ENCODE measurements at places on chromosomes 7 and 10.

DNA sequence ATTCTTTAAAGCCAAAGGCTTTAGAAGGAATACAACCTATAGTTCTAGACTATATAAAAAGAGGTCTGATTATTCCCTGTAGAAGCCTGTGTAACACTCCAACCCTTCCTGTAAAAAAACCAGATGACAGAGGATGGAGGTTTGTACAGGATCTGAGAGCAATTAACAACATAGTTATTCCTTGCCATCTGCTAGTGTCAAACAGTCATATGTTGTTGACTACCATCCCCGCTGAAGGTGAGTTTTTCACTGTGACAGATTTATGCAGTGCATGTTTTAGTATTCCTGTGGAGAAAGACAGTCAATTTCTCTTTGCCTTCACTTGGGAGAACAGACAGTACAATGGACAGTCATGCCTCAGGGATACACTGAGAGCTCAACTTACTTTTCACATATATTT is 19.0 kb upstream of the SLC26A4 start:
- DNase-seq: no peak

DNA sequence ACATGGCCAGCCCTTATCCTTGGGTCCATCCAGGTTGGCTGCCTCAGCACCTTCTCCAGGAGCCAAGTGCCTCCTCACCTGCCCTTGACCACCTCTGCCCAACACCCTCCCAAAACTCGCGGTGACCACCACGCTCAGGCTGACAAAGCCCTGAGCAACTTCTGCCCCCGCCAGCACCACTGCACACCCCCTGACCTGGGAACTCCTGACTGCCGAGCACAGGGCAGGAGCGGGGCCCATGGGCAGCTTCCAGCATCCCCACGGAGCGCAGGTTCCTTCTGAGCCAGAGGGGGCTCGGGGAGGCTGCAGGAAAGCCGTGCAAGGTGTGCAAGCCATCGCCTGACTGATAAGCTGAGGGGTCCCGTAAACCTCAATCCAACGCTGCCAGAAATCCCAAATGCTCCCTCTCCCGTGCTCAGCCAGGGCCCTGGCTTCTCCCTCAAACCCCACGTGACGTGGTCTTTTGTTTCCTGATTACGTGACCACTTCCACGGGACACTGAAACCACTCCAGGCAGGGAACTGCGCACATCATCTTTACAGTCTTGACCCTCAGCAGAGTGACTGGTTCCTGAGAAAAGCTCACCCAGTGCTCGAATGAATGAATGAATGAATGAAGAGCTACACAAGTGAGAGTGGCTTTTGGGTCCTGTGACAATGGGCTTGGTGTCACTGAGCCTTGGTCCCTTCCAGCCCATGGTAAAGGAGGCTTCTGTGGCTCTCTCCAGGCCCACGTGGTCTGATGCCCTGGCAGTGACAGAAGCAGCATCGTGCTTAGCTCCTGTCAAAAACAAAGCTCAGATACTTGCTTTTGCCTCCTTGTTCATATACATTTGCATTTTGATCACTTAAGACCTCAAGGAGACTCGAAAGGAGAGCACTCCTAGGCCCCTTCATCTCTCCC is 249.8 kb upstream of the PPP2R2D start:
- DNase-seq: no peak

- DNase-seq: no peak
These were observed 15.5 kb downstream of the ACBD5 start for GRCh38 chr10:27225011-27225590.

GRCh38 chr7:41051535-41051934 is 651.4 kb downstream of the INHBA start:
- no peak for DNase-seq

Data from lower leg skin (tissue), 4 donors.